Stomach (tissue), 19 donors: ENCODE measurements at places on chromosomes 5 and 9. TPM values are rescaled to one million over a fixed set of nuclear protein-coding genes. Genes with fewer than 3 reads are reported as not detected.

TMOD1 gene
- polyA plus RNA-seq: 13.0 TPM

CSF2 gene
- polyA plus RNA-seq: not detected

IL7R gene
- polyA plus RNA-seq: 2.3 TPM

BARHL1 gene
- not detected for polyA plus RNA-seq

FGF10 gene
- polyA plus RNA-seq: 13.6 TPM

PGM5 gene
- polyA plus RNA-seq: 10.6 TPM

FCN2 gene
- not detected for polyA plus RNA-seq

CDHR2 gene
- 0.76 TPM for polyA plus RNA-seq

PRSS3 gene
- polyA plus RNA-seq: 10.7 TPM

NEURL1B gene
- 4.2 TPM for polyA plus RNA-seq

C7 gene
- polyA plus RNA-seq: 45.4 TPM
